Activated CD4-positive, alpha-beta memory T cell treated with anti-CD3 and anti-CD28 coated beads, Interleukin-2, amount 10 ng/mL, durations not matched to agents 7 days and 5 days (primary cell): ENCODE measurements at places on chromosomes 5 and 9.

- H3K4me3 ChIP-seq, result no peak overlapping the region
- no peaks in the 10 kb centered on the region for H3K36me3 ChIP-seq
- no peak overlapping the region for H3K27ac ChIP-seq
- no peaks in the 10 kb centered on the region for H3K4me1 ChIP-seq
Observed at GRCh38 chr5:116730706-116731105, 156.1 kb upstream of the SEMA6A start.

DNA sequence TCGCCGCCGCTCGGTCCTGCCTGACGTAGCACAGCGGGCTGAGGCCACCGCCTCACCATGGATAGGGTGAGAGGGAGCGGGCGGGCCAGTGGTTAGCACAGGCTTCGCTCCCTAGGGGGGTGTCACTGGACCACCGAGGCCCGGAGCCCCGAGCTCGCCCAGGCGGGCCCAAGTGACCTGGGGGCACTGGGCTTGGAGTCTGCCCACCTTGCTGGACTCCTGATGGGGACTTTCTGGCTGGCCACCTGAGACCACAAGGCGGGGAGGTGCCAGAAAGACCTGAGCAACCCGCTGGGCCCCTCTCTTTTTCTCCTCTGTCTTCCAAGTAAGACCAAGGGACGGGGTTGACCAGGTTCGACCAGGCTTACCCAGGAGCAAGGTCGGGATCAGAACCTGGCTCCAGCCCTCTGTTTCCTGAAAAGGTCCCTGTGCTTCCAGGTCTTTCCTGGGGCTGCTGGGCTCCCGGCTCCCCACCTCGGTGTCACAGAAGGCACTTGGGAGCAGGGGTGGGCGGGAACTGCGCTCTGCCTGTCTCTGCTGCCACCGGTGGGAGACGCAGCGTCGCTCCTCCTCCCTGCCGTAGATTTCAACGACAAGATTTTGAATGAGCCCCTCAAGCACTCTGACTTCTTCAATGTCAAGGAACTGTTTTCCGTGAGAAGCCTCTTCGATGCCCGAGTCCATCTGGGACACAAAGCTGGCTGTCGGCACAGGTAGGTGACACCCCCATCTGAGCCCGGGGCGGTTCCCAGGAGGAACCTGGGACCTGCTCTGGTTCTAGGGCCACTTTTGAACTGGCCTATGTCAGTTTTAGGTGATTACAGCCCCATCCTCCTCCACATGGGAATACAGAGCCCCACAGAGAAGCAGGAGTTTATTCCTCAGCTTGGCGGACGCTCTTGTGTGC lies 1.0 kb downstream of the MRPS2 start:
- peaks cover 11% of the 10 kb centered on the region for H3K27me3 ChIP-seq
- peak overlapping the region; percentile 90 for H3K4me3 ChIP-seq
- H3K27ac ChIP-seq, result peak overlapping the region; percentile 64
- DNase-seq, result peak; percentile 55

DNA sequence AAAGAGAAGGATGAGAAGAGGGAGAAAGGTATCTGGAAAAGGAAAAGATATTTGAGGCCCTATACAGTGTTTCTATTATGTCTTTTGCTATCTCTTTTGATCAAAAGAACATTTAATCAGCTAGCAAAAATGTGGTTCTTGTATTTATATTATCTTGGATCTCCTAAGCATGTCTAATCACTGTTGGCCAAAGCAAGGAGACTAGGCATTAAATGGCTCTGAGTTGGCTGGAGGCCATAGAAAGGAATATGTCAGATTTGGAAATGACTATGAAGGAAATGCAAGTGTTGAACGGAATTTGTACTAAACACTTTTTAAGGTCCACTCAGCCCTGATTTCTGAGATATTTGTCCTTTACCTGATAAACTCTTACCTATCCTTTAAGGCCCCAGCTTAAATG lies 22.4 kb upstream of the THG1L start:
- peaks cover 2% of the 10 kb centered on the region for H3K36me3 ChIP-seq
- peaks cover 8% of the 10 kb centered on the region for H3K27me3 ChIP-seq
- H3K4me1 ChIP-seq, result peaks cover 15% of the 10 kb centered on the region

DNA sequence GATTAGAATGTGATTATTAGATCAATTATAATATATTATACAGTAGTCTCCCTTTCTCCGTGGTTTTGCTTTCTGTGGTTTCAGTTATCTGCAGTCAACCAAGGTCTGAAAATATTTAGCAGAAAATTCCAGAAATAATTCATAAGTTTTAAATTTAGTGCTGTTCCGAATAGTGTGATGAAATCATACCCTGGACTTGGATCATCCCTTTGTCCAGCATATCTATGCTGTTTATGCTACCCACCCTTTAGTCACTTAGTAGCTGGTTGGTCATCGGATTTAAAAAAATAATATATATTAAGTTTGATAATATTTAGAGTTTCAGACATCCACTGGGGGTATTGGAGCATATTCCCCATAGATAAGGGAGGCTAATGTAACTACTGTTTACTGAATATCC lies 19.6 kb downstream of the RMI1 start:
- H3K4me1 ChIP-seq, result peaks cover 24% of the 10 kb centered on the region
- no peak for DNase-seq
- no peak overlapping the region for H3K4me3 ChIP-seq
- H3K36me3 ChIP-seq, result peaks cover 40% of the 10 kb centered on the region
- no peaks in the 10 kb centered on the region for H3K27me3 ChIP-seq

DNA sequence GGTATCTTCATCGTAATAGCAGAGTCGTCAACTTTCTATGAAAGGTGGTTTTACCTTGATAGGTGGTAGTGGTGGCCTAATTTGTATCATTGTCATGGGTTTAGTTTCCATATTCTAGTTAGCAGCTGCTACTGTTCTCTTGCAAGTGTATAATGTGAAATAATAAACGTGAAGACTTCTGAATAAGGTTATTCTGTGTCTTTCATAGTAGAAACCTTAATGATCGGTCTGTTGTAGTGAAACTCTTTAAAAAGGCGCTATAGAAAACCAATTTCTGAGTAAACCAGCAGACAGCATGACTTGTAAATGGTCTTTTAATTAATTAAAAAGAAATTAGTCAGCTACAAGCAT lies 1.6 kb downstream of the SET start:
- DNase-seq, result no peak
- peak overlapping the region; percentile 92 for H3K27ac ChIP-seq
- peaks cover 51% of the 10 kb centered on the region for H3K4me1 ChIP-seq
- peak overlapping the region; percentile 98 for H3K4me3 ChIP-seq
- H3K27me3 ChIP-seq, result no peaks in the 10 kb centered on the region

DNA sequence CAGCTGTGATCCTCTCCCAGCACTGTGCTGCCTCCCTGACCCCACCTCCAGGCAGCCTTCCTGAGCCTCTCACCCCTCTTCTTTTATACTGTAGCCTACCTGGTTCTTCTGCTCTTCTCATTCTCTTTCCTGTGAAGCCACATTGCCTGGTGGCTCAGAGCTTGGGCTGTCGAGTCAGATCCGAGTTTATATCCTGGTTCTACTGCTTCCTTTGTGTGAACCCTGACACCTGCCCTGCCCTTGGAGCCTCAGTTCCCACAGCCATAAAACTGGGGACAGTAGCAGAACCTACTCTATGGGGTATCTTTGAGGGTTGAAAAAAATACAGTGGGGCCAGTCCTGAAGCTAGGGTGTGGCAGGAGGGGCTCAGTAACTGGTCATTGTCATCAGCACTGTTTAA lies 8.8 kb downstream of the SLC27A4 start:
- H3K4me3 ChIP-seq, result no peak overlapping the region
- DNase-seq, result no peak
- no peaks in the 10 kb centered on the region for H3K4me1 ChIP-seq
- H3K36me3 ChIP-seq, result peaks cover 11% of the 10 kb centered on the region
- no peak overlapping the region for H3K27ac ChIP-seq

DNA sequence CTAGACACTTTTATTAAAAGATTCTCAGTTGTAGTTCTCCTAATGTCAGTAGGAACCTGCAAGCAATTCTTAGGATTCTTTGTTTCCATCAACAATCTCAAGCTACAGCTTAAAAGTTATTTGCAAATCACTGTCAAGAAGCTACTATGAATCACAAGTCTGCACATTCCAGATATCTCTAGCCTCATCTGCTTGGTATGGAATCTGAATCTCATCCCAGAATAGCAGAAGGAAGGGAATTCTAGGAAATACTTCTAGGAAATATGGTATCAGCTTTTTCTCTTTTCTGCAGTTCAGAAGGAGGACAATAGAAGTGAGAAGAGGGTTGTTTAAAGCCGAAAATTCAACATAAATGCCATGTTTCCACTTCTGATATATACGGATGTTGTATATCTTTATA lies 792.2 kb upstream of the CDH9 start:
- no peak overlapping the region for H3K27ac ChIP-seq
- no peaks in the 10 kb centered on the region for H3K4me1 ChIP-seq
- no peak for DNase-seq
- no peak overlapping the region for H3K4me3 ChIP-seq
- H3K36me3 ChIP-seq, result no peaks in the 10 kb centered on the region

DNA sequence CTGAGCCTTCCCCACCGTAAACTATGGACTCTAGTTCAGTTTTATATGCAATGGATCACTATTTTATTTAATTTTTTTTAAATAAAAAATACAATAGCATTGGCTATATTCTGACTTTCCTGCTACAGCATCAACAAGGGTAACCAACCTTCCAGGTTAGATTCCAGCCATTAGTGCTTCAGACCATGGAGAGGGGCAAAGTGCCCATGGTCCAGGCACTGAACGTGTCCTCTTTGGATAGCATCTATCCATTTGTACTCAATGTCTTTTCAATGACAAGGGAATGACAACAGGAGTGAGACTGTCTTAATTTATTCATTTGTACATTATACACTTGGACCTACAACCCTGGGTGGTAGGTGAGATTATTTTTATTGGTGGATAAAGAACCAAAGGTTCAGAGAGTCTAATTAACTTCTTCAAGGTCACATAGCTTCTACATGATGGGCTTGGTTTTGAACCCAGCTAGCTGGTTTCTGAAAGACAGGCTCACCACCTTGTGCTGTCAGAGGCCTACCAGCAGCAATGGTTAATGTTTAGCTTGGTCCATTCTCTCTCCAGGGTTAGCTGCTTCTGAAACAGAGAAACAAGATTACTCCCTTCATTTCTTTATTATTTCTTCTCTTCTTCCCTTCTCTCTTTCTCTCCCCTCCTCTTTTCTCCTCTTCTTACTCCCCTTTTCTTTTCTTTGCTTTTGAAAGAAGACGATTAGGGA lies 11.5 kb downstream of the TMEM171 start:
- DNase-seq, result no peak
- H3K4me3 ChIP-seq, result no peak overlapping the region
- no peaks in the 10 kb centered on the region for H3K4me1 ChIP-seq

DNA sequence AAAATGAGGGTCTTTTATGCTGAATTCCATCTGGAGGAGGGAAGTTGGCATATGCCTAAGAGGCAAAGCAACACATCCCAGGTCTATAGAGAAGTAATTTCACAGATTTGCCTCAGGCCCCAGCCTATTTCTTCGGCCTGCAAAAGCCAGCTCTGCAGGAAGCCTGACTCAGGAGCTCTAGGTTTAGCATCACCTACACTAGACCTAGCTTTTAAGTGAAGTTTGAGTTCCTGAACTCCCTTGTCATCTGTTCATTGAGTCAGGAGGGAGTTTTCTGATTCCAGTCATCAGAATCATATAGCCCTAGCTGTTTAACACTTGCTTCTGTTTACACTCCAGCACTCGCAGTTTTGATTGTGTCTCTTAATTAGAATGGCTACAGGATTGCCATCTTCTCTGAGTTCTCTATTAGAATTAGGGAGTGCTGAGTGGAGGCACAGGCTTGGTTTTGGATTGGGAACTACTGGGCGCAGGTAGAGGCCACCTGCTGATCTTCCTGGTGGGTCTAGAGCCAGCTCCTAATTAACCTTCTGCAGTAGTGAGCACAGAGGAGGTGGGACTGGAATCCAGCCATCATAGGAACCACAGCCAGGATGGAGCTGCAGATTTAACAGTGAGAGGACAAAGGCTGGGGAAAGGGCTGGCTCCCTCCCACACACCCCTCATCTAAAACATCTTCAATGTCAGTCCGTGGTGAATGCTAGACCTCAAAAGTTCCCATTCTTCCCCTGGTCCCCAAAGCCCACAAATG lies 179.5 kb downstream of the TRIO start:
- H3K27ac ChIP-seq, result no peak overlapping the region
- H3K27me3 ChIP-seq, result peaks cover 7% of the 10 kb centered on the region
- H3K4me1 ChIP-seq, result no peaks in the 10 kb centered on the region
- no peak overlapping the region for H3K4me3 ChIP-seq
- DNase-seq, result no peak

DNA sequence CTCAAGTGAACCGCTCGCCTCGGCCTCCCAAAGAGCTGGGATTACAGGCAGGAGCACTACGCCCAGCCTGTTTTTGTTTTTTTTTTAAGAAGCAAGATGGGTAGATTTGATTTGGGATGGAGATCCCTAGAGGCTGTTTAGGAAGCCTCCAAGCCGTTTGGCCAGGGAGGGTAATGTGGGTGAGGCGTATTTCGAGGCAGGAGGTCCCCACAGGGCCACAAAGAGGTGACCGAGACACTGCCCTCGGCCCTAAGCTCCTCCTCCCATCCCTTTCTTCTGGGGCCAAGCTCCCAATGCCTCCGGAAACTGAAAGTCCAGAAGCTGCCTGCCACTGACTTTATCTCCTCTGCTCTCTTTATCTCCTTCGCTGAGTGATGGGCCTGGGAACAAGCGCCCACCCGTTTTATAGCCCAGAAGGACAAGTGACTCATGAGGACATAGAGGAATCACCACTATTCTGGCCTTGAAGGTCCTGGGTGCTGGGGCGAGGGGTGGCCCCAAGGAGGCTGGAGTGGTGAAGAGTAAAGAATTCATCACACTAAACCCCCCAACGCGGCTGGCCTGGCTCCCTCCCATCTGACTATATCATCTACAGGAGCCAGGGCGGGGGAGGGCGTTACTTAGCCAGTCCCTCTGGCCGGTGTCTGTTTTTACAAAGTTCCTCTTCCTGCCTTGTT lies 2.0 kb upstream of the RALGDS start:
- DNase-seq, result no peak
- peaks cover 86% of the 10 kb centered on the region for H3K4me1 ChIP-seq
- peaks cover 32% of the 10 kb centered on the region for H3K36me3 ChIP-seq
- no peak overlapping the region for H3K4me3 ChIP-seq

GRCh38 chr9:19385786-19386501 lies 5.9 kb upstream of the RPS6 start:
- no peak overlapping the region for H3K4me3 ChIP-seq
- H3K36me3 ChIP-seq, result peaks cover 4% of the 10 kb centered on the region
- peaks cover 22% of the 10 kb centered on the region for H3K27me3 ChIP-seq
- H3K4me1 ChIP-seq, result peaks cover 10% of the 10 kb centered on the region
- DNase-seq, result no peak

DNA sequence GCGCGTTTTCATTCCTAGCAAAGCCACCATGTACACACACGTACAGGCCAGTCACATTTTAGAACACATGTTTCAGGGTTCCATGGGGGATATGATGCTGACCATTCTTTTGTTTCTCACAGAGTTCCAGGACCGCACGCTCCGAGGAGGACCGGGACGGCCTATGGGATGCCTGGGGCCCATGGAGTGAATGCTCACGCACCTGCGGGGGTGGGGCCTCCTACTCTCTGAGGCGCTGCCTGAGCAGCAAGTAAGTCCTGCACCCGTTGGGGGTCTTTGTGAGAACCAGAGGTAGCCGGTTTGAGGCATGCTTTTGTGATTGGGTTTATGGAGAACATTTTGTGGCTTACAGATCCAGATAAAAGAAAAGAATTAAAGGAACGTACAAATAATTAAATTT lies 30.8 kb downstream of the ADAMTSL1 start:
- no peaks in the 10 kb centered on the region for H3K27me3 ChIP-seq
- DNase-seq, result no peak
- no peak overlapping the region for H3K27ac ChIP-seq
- no peaks in the 10 kb centered on the region for H3K4me1 ChIP-seq
- no peaks in the 10 kb centered on the region for H3K36me3 ChIP-seq

- H3K4me3 ChIP-seq, result no peak overlapping the region
- H3K27ac ChIP-seq, result no peak overlapping the region
- H3K27me3 ChIP-seq, result no peaks in the 10 kb centered on the region
- H3K4me1 ChIP-seq, result no peaks in the 10 kb centered on the region
Observed at GRCh38 chr5:162641142-162641813, 573.7 kb downstream of the GABRG2 start.

- H3K4me3 ChIP-seq, result no peak overlapping the region
- no peak for DNase-seq
Observed at GRCh38 chr5:168328814-168329213, 37.4 kb downstream of the WWC1 start.
